ENCODE measurements at places on chromosomes 2 and 18. TPM values are rescaled to one million over a fixed set of nuclear protein-coding genes. Genes with fewer than 3 reads are reported as not detected.

The KCNJ13 gene
- not detected for polyA plus RNA-seq

The CSRNP3 gene
- 2.4 TPM for polyA plus RNA-seq

- no peaks in the 10 kb centered on the region for H3K36me3 ChIP-seq
- DNase-seq: no peak
- no peaks in the 10 kb centered on the region for H3K4me1 ChIP-seq
- no peak overlapping the region for H3K27ac ChIP-seq
- H3K4me3 ChIP-seq: no peak overlapping the region
Measured at GRCh38 chr18:74933930-74934329, 275.0 kb downstream of the PTGR3 start.

GRCh38 chr18:42086288-42086687 is 131.3 kb downstream of the PIK3C3 start:
- no peak for DNase-seq
- H3K4me1 ChIP-seq: no peaks in the 10 kb centered on the region
- no peaks in the 10 kb centered on the region for H3K27me3 ChIP-seq

DNA sequence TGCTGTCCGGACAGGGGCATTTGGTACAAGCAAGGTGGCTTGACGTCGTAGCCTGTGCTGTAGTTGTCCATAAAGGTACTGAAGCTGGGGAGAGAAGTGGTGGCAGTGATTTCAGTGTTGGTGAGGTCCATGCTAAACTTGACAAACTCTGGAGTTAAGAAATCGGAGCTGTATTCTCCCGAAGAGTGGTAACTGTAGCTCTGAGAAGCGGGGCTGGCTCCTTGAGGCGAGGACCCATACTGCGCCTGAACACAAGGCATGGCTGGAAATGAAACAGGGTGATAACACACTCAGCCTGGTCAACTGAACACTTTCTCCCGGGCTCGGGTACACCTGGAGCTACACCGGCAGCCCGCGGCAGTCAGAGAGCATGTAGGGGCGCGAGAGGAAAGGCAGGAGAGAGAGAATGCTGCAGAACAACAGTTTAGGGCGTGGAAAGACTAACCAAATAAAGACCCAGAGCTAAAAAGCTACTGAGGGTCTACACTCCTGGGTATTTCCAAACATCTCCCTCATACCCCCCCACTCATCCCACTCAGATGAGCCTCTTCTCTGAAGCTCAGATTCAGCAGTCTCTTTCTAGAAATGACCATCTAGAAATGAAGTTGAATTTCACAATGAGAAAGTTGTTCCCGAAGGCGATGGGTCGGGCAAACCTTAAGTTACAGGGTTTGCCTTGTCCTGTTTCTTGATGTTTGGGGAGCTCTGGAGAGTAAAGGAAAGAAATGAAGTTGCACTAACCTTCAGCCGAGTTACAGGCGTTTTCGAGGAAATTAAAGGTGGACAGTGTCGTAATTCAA is 2.4 kb downstream of the NR4A2 start:
- H3K36me3 ChIP-seq: no peaks in the 10 kb centered on the region
- no peak overlapping the region for H3K4me3 ChIP-seq

DNA sequence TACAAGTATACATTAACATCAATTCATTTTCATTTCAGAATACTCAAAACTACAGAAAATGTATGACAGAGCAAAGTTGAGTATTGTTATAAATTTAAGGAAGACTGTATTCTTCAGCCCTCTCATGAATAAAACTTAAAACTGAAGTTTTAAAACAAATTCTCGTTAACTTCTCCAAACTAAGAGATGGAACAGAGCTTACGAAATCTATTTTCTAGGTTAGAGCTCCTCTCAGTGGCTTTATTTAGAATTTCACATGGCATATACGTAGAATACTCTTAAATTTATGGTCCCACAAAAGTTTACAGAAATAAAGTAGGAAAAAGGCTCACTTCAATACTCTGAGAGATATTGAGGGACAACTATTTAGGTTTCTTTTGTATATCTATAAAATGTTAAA is 612.1 kb downstream of the KCNJ3 start:
- no peak overlapping the region for H3K4me3 ChIP-seq
- DNase-seq: peak; percentile 0
- H3K27me3 ChIP-seq: no peaks in the 10 kb centered on the region
- no peaks in the 10 kb centered on the region for H3K4me1 ChIP-seq

DNA sequence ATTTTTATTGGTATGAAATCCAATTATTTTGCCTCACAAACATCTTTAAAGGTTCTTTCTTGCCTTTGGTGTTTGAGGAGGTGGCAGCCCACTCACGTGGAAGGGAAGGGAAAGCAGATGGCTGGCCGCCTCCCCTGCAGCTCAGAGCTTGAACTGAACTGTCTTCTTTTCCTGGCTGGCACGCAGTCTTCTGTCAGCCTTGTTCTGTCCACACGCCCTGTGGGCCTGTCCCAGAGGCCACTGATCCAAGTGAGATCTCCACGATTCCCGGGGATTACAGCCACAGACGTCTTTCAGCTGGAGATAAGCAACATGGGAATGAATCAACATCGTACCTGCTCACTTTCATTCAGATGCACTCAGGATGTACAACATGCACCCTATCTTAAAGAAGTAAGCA is 73.3 kb downstream of the TMEM18 start:
- H3K36me3 ChIP-seq: no peaks in the 10 kb centered on the region
- peak overlapping the region; percentile 50 for H3K27ac ChIP-seq
- no peak overlapping the region for H3K4me3 ChIP-seq
- H3K4me1 ChIP-seq: no peaks in the 10 kb centered on the region

- H3K36me3 ChIP-seq: no peaks in the 10 kb centered on the region
- H3K27ac ChIP-seq: no peak overlapping the region
- H3K27me3 ChIP-seq: peaks cover 20% of the 10 kb centered on the region
- DNase-seq: no peak
Measured at GRCh38 chr18:3920832-3921231, 470.9 kb downstream of the TGIF1 start.

GRCh38 chr2:209398463-209398862 is 25.4 kb upstream of the MAP2 start:
- no peak overlapping the region for H3K27ac ChIP-seq
- H3K27me3 ChIP-seq: no peaks in the 10 kb centered on the region
- no peak for DNase-seq
- H3K4me1 ChIP-seq: no peaks in the 10 kb centered on the region
- H3K36me3 ChIP-seq: no peaks in the 10 kb centered on the region

The RMDN2 gene
- polyA plus RNA-seq: 7.3 TPM

DNA sequence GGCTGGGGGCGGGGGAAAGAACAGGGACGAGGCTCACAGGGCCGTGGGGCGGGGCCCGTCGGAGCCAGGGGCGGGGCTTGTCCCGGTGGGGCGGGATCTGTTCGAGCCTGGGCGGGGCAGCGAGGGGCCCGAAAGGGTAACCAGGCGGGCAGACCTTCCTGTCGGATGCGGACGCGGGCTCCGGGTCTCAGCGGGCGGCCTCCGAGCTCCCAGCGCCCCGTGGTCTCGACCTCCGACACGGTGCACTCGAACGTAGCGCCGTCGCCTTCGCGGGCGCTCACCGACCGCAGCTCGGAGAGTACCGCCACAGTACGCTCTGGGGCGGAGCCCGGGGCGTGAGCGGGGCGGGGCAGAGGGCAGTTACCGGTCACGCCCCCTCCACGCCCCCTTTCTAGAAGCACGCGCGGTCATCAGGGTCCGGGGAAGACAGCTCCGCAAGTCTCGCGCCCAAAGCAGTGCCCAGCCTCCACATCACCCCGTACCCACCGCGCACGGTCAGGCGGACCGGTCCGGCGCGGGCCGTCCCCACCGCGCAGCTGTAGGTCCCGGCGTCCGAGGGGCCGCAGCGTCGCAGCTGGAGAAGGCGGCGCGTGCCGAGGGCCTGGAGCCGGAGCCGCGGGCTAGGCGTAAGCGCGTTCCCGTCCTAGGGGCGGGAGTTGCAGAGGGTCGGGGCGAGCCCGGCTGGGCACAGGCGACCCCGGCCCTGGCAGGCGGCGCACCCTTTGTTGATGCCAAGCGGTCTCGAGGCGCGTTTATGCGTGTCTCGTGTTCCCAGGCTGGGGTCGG is 8.7 kb downstream of the TMEM198 start:
- no peaks in the 10 kb centered on the region for H3K27me3 ChIP-seq
- no peaks in the 10 kb centered on the region for H3K4me1 ChIP-seq
- DNase-seq: peak; percentile 96
- no peaks in the 10 kb centered on the region for H3K36me3 ChIP-seq
- H3K27ac ChIP-seq: peak overlapping the region; percentile 80
- H3K4me3 ChIP-seq: peak overlapping the region; percentile 67

The RPS27A gene
- 1,777 TPM for polyA plus RNA-seq

The CRYGD gene
- not detected for polyA plus RNA-seq

DNA sequence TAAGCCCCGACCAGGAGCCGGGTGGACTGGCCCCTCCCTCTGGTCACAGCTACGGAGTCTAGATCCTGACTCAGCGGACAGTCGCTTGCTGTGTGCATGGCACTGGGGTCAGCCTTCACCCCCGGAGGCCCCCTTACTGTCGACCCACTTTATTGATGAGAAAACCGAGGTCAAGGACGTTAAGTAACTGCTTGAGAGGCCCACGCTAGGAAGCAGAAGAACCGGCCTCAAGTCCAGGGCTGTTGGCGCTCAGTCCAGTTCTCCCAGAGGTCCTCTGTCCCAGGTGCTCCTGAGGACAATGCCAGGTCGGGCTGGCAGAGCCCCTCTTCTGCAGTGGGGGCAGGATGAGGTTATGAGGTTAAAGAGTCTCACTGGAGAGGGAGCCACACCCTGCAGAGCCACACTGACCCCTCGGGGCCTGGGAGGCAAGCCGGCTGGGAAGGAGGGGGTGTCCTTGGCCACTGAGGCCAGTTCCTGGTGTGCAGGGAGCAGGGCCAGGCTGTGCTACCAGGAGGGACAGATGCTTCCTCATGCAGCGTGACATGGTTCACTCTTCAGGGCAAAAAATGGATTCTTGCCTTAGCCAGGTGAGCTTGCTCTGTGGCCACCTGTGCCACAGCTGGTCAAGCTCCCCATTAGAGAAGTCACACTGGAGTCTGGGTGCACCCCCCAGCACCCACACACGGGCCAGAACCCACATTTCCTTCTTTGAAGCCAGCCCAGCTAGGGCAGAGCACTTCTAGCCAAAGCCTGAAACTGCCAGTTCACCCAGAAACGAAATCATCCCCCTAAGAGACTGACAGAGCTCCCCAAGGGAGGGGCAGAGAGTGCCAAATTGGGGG is 47.3 kb upstream of the HPCAL1 start:
- no peak for DNase-seq
- H3K27ac ChIP-seq: no peak overlapping the region
- no peaks in the 10 kb centered on the region for H3K27me3 ChIP-seq
- H3K4me3 ChIP-seq: no peak overlapping the region
- peaks cover 33% of the 10 kb centered on the region for H3K4me1 ChIP-seq

- H3K4me1 ChIP-seq: no peaks in the 10 kb centered on the region
- no peak overlapping the region for H3K27ac ChIP-seq
- no peak for DNase-seq
Measured at GRCh38 chr2:212173756-212174510, 364.7 kb downstream of the ERBB4 start.

- no peak overlapping the region for H3K4me3 ChIP-seq
- H3K27me3 ChIP-seq: no peaks in the 10 kb centered on the region
- H3K4me1 ChIP-seq: peaks cover 17% of the 10 kb centered on the region
- H3K36me3 ChIP-seq: no peaks in the 10 kb centered on the region
Measured at GRCh38 chr2:23523373-23524260, 138.6 kb downstream of the KLHL29 start.

The CHPF gene
- polyA plus RNA-seq: 119 TPM

GRCh38 chr2:227767830-227768229 is 22.1 kb downstream of the SCYGR8 start:
- no peaks in the 10 kb centered on the region for H3K36me3 ChIP-seq
- no peaks in the 10 kb centered on the region for H3K4me1 ChIP-seq
- H3K27ac ChIP-seq: no peak overlapping the region
- no peak for DNase-seq

GRCh38 chr2:173854840-173855239 is 110.3 kb downstream of the SP3 start:
- H3K4me1 ChIP-seq: 0 out of 2 replicates have a peak, but pooled peaks cover 4% of the 10 kb centered on the region
- no peak overlapping the region for H3K27ac ChIP-seq
- DNase-seq: no peak
- H3K36me3 ChIP-seq: no peaks in the 10 kb centered on the region
- H3K4me3 ChIP-seq: no peak overlapping the region

DNA sequence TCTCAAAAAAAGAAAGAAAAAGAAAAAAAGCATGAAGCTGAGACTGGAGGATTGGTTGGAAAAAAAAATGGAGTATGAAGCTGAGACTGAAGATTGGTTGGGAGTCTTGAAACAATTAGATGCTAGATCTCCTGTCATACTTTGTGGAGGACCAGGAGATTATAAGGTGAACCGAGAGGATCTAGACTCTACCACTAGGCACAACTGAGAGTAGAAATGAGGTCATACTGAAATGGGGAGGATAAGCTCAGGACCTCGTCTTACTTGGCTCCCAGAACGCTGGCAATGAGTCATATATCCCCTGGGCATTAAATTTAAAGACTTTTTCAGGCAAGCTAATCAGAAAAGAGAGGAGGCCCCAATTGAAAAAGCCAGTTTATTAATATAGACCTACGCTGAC is 3.3 kb upstream of the ORC2 start:
- DNase-seq: no peak
- peak overlapping the region; percentile 41 for H3K27ac ChIP-seq
- peaks cover 7% of the 10 kb centered on the region for H3K4me1 ChIP-seq
- no peak overlapping the region for H3K4me3 ChIP-seq

DNA sequence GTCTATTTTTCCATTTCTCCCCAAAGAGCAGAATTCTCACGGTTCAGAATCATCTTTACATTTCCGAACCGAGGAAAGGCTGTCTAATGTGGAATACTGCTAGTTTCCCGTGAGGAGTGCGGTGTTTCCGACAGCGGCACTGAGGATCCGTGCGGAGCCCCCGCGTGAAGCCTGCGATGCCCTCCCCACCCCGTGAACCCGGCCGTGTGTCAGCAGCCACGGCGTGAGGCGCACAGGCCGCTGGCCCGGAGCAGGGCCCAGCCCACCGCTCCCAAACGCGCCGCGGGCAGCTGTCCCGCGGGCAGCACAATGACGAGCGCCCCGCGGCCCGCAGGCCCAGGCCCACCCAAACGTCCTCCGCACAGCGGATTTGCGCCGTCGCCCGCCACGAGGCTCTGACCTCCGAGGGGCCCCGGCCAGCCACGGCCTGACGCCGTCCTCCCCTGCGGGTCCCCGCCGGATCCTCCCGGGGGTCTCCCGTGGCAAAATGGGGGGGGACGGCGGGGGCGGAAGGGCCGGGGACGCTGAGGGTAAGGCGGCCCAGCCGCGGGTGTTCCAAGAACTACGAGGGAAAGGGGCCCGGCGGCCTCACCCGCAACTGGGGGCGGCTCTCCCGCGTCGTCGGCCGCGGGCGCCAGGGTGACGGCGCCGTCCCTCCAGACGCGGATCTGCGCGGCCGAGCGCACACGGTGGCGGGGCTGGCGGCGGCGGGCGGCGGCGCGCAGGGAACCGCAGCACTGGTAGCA is 796 bp downstream of the SPIRE1 start:
- H3K4me1 ChIP-seq: peaks cover 28% of the 10 kb centered on the region
- H3K36me3 ChIP-seq: peaks cover 3% of the 10 kb centered on the region
- H3K4me3 ChIP-seq: peak overlapping the region; percentile 76
- H3K27me3 ChIP-seq: no peaks in the 10 kb centered on the region

GRCh38 chr2:27243391-27244130 is 19.3 kb downstream of the SLC30A3 start:
- H3K4me1 ChIP-seq: no peaks in the 10 kb centered on the region
- H3K27me3 ChIP-seq: no peaks in the 10 kb centered on the region
- no peak overlapping the region for H3K27ac ChIP-seq
- DNase-seq: no peak
- H3K4me3 ChIP-seq: no peak overlapping the region
